Activated naive CD8-positive, alpha-beta T cell treated with anti-CD3 and anti-CD28 coated beads, Interleukin-2, amount 50 U/mL, for 16 hours (primary cell): ENCODE measurements at places on chromosomes 2 and 18.

DNA sequence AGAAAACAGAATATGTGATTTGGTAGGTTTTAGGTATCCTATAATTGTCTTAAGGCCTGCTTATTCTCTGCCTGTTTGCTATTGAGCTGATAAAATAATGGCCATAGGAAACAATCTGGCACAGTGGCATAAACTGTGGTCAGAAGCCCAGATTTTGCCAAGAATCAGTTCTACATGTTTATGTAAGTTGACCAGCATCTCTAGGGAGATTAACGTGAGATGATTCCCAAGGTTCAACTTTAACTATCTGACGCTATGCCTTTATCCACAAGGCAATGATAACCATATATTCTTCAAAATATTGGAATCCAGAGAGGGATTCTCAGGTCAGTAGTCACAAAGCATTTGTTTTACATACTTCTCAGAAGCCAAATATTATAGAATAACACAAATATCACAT, 25.6 kb downstream of the AP1S3 start:
- no peak for DNase-seq

- no peak for DNase-seq
These were observed 109.7 kb downstream of the CD8B2 start for GRCh38 chr2:106596844-106597243.

DNA sequence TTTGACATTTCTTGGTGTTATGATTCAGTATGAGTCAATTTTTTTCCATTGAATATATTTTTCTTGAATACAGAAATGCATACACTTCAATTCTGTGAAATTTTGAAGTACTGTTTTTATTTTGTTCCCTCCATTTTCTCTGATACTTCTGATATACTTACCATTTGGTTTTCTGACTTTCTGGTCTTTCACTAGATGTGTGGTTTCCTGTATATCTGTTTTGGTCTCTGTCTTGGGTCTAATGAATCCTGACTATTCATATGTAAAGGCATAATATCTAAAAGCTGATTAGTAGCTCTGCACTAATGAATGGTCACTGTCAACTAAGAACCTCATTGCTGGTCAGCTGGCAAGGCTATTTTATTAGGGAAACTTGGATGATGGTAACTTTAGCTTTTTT, 345.6 kb downstream of the GRB14 start:
- no peak for DNase-seq

GRCh38 chr2:16643099-16643498, 22.5 kb downstream of the CYRIA start:
- no peak for DNase-seq
